A673 (cell line): ENCODE measurements at places on chromosomes 7 and 10.

- no peak for DNase-seq
Measured at GRCh38 chr10:132110713-132111112, 45.0 kb downstream of the JAKMIP3 start.

DNA sequence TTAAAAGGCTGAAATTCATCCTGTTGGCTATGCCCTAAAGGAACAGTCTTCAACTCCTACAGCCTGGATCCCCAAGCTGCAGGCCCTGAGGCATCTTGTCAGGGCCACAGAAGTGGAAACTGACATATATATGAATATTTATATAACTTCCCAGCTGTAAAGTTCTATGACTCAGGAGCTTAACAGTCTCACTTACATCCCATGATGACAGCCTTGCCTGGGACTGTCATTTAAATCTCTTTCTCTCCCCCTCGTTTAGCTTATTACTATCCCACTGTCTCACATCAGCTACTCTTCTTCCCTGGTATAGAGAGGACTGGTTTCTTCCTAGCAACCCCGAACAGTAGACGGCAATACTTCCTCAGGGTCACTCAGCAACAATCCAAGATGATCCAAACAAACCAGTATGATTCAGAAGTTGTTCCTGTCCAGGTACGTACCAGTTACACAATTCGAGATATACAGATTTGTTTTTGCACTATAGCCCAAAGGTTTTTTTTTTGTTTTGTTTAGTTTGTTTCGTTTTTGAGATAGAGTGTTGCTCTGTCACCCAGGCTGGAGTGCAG lies 22.7 kb downstream of the KIAA1549 start:
- no peak for DNase-seq

DNA sequence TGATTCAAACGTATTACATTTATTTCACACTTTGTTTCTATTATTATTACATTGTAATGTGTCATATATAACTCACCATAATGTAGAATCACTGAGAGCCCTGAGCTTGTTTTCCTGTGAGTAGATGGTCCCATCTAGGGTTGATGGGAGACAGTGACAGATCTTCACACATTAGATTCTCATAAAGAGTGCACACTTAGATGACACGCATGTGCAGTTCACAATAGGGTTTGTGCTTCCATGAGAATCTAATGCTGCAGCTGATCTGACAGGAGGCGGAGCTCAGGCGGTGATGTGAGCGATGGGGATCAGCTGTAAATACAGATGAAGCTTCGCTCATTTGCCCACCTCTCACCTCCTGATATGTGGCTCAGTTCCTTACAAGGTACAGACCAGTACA lies 36.1 kb downstream of the BMPER start:
- DNase-seq: no peak

GRCh38 chr7:100867776-100868485 lies 744 bp downstream of the TRIP6 start:
- DNase-seq: no peak
